Endodermal cell (in vitro differentiated cells): ENCODE measurements at places on chromosomes 16 and 17. TPM values are rescaled to one million over a fixed set of nuclear protein-coding genes. Genes with fewer than 3 reads are reported as not detected.

NACA2 gene
- total RNA-seq = not detected in 3 replicates

DNA sequence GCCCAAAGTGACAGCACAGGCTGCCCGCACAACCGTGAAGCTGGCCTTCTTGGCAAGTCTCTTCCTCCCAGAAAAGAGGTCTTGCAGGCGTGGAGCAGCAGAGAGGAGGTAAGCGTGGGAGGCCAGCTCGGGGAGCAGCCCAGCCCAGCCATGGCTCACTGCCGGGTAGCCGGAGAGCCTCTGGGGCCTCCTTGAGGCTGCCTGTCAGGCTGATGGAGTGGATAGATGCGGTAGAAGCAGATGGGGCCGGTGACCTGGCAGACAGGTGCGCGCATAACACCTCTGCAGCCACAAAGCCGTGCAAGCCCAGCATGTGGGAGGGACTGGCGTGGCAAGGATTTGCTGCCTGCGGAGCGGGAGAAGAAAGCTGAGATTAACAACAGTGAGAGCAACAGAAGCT lies 17.1 kb upstream of the DOK4 start:
- peak; percentile 62 for DNase-seq

- DNase-seq = no peak
Measured at GRCh38 chr16:10575506-10576130, 4.8 kb downstream of the EMP2 start.

DNA sequence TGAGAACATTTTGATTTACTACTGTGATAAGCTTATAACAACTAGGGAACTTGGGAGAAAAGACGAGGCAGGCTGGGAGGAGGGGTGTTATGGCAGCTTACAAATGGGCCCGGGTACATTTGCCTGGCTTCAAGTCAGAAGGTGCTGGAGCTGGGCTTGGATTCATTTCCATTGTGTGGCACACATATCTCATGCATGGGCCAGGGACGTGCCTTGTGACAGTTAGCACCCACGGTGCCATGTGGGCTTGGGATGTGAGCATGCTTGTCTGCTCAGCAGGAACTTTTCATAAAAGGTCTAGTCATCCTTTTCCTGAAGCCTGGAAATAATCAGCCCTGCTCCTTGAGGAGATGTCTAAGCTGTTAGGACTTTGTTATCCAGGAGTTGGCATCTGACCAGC lies 572.2 kb downstream of the CDH13 start:
- DNase-seq = no peak

- no peak for DNase-seq
Measured at GRCh38 chr16:62066747-62067146, 30.5 kb upstream of the CDH8 start.

DNA sequence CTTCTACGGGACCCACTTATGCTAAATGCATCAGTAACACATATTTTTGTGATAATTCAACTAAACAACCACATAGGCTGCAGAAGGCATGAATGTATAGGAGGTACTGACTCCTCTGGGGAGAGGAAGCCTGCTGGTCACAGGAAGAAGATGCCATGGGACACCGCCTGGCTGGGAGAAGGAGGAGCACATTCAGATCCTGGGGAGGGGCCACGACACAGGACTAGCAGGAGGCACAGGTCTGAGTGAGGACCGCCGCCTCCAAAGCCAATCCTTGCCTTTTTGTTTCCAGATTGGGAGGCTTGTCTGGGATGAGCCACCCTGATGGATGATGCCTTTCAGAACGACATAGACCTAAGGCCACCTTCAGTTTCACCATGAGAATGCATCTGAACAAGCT lies 34.6 kb downstream of the MBTPS1 start:
- DNase-seq = peak; percentile 71

DNA sequence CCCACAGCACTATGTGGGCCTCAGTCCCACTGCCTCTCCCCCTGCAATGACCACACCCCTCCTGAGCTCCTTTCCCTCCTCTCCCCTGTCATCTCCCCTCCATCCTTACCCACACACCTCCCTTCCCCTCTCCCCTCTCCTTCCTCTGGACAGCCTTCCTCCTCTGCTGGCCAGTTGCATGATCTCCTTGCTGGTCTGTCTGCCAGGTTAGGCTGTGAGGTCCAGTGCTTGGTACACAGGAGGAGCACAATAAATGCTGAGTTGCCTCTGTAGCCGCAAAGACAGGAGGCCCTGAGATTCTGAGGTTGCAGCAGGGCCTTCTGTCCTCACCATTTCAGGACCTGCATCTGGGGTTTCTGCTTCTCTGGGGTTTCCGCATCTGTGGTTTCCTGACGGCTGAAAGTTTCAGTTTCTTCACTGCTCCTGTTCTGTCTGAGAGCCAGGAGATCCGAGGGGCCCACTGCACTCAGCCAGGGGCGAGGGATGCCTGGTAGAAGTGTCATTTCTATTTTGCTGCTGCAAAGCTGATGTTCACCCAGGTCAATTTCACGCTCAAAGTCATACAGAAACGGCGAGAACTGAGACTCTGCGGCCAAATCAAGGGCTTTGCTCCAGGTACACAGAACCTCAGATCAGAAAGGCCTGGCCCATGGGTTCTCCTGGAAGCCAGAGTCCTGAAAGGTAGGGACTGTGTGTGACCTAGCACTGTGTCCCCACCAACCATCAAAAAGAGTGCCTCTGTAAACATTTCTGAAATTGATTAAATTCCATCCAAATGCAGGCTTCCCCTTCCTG lies 4.6 kb upstream of the SLC12A3 start:
- DNase-seq = no peak

DNA sequence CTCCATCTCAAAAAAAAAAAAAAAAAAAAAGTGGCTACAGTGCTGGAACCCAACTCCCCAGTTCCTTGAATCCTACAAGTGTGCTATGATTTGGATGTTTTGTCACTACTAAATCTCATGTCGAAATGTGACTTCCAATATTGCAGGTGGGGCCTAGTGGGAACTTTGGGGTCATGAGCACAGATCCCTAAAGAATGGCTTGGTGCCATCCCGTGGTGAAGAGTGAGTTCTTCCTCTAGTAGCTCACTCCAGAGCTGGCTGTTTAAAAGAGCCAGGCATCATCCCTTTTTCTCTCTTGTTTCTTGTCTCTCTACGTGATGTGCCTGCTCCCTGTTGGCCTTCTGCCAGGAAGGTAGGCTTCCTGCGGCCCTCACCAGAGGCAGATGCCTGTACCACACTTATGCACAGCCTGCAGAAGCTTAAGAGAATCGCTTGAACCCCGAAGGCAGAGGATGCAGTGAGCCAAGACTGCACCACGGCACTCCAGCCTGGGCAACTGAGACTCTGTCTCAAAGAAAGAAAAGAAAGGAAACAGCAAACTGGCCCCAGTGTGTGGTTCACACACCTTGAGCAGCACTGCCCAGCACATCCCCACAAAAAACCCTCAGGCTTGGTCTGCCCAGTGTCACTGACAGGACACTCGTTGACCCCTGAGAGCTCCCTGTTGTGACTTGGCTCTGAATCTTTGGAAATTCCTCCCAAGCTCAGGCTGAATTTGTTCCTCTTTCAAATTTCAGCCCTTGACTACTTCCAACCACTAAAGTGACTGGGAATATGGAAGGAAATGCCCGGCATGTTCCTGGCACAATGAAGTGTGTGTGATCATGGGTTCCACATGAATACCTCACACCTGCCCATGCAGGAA lies 3.1 kb downstream of the MT1E start:
- DNase-seq = no peak

DNA sequence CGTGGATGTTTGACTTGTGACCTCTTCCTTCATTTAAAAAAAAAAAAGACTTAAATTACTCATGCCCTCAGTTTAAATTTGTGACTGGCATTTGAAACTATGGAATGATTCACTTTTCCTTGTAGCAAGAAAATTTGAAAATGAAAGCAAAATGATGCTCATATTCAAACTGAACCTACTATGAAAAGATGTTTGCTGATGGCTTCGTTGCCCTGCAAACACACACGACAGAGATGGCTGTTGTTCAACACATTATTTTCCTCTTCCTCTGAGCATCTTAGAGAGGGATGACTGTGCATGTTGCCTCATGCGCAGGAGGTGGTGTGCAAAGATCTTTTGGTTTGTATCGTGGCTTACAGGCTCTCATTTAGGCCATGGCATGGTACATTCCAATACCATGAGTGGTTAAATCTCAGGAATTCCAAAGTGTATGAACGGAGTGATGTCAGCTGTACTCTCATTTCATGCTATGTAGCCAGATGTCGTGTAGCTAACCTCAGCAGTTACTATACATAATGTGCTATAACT lies 164.5 kb downstream of the PRKCA start:
- no peak for DNase-seq

- no peak for DNase-seq
Measured at GRCh38 chr17:20033415-20033814, 24.3 kb downstream of the SPECC1 start.
